ENCODE measurements at places on chromosomes 1 and 21.

GRCh38 chr1:162690672-162691434 is 58.6 kb downstream of the DDR2 start:
- peak; percentile 93 for DNase-seq

DNA sequence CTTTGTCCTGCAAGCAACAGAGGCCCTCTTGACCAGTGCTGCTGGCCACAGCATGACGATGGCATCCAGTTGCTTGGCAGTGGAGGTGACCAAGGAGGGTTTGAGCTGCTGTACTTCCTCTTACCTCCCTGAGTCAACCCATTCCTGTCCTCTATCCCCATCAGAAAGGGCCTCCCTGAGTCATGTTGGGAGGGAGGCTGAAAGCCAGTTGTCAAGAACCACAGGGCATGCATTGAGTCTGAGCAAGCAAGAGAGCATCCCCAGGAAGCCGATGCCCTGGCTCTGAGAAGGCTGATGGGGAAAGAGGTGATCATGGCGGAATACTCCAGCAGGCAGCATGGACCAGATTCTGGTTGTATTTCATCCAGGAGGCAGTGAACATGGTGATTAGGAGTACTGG is 69.6 kb downstream of the LACTBL1 start:
- DNase-seq, result peak; percentile 78

GRCh38 chr1:112542206-112542973 is 33.6 kb downstream of the WNT2B start:
- DNase-seq, result no peak

- no peak for DNase-seq
Observed at GRCh38 chr1:40973912-40974311, 5.6 kb upstream of the CTPS1 start.

DNA sequence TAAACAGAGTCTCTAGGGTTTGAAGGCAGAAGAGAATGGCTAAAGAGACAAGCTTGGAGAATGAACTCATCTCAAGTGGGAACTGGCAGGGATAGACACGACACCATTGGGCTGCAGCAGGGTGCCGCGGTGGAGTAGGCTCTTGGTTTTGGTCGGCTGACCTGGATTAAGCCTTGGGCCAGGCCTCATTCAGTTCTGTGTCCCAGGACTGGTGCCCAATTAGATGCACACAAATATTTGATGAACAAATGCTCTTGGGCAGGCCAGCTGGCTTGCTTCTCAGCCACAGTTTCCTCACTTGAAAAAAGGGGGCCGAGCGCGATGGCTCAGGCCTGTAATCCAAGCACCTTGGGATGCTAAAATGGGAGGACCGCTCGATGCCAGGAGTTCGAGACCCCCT is 53.4 kb upstream of the CITED4 start:
- no peak for DNase-seq

GRCh38 chr1:232033285-232033684 is 406.7 kb downstream of the DISC1 start:
- no peak for DNase-seq
